ENCODE measurements at places on chromosomes 6 and 20.

DNA sequence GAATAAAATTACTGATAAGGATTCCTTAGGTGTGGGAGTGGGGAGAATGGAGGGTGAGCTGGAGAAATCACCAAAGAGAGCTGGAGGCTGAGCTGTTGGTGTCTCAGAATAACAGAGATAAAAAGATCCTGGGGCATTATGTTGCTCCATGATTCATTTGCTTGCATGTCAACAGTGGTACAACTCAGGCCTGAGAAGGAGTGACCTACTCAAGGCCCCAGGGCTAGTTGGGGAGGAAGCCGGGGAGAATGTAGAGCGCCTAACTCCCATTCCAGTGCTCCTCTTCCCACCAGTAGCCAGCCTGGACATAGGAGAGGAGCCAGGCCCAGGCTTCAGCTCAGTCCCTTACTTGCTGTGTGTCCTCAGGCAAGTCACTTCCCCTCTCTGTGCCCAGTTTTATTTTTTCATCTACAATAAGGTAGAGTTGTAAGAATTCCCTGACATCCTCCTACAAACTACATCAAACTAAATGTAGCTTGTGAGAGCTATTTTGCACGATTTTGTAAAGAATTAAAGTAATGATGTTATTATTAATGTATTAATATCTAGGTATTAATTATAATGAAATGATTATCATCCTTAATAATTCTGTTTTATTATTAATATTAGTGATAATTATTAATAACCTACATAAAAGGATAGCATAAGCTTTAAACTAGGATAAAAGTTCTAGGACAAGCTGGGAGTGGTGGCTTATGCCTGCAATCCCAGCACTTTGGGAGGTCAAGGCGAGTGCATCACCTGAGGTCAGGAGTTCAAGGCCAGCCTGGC, 250.9 kb upstream of the SULF2 start:
- no peak for DNase-seq

DNA sequence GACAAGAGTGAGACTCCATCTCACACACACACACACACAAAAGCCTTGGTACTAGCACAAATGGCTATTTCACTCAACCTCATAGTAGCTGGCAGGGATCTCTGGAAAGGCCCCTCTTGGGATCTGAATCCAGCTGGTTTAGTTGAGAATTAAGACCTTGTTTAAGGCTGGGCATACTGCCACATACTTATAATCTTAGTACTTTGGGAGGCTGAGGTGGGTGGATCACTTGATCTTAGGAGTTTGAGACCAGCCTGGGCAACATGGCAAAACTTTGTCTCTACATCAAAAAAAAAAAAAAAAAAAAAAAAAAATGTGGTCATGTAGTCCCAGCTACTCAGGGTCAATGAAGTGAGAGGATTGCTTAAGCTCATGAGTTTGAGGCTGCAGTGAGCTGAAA, 628.3 kb downstream of the MMUT start:
- DNase-seq, result no peak

DNA sequence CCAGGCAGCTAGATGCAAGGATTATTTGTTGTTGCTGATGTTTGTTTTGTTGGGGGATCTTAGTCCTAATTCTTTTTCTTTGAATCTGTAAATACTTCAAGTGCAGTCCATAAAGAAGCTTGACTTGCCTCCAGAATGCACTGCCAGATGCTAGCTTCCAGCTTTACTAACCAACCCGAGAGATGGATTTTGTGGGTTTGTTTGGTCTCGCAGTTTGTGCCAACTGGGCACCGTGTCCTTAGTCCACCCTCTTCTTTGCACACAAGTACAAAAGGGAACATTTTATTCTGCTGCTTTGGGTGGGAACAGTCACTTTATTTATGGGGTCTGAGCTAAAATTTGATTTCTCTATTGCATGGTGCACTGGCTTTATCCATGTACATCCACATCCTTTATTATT, 212.0 kb downstream of the PLCB1 start:
- DNase-seq, result no peak

DNA sequence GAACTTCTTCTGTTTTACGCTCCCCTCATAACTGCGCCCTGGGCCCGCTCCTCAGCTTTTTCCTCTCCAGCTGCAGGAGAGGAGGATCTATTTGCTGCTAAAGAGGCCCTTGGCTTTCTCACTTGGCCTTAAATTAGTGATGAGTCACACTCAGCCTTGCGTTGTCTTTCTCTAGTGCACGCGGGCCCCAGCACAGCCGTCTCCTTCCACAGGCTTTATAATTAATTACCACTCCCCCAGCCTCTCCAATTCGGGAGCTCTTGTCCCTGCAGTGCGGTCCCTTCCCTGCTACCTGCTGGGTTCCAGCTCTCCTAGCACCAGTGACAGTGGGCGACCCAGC, 25.2 kb downstream of the PACSIN1 start:
- no peak for DNase-seq

DNA sequence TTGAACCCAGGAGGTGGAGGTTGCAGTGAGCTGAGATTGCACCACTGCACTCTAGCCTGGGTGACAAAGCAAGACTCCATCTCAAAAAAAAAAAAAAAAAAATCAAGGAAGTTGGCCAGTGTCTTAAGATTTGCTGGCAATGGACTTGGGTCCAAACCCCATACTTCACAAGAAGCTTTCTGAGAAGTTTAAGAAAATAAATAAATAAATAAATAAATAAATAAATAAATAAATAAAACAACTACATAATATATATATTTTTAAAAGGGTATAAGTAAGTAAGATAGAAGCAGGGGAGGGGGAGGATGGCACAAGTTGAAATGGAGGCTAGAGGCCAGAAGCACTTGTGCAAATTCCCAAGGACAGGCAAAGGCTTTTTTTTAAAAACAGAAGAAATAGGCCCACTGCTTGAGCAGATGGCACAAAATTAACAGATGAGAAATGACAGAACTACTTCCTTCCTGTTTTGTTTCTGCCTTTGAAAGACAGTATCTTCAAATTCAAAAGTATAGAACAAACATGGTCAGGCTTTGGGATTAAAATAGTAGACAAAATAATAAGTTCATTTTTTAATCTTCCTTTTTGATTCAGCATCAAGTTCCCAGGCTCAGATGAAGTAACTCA, 287.7 kb downstream of the ALDH8A1 start:
- no peak for DNase-seq

- DNase-seq, result no peak
Observed at GRCh38 chr6:20447157-20447556, 45.5 kb downstream of the E2F3 start.

- peak; percentile 34 for DNase-seq
Observed at GRCh38 chr20:14583413-14583812, 246.0 kb upstream of the FLRT3 start.

DNA sequence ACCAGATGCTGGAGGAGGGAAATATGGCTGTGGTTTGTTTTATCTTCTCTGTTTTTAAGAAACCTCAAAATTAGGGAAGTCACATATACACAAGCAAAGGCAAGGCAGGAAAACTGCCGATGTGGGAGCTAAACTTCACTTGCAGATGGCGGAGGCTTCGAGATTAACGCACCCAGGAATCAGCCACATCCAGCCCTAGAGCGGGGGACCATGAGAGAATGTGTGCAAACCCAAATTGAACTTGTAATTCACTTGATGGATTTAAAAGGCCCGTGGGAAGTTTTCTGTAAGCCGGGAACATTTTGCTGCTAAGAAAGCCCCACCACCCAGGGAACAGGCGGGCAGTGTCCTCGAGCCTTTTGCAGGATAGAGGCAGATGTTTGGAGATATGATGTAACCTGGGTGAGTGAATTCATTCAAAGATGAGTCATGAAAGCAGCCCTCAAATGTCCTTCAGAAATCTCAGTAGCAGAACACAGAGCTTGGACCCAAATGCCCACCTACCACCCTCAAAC, 39.9 kb downstream of the PREX1 start:
- DNase-seq, result no peak

DNA sequence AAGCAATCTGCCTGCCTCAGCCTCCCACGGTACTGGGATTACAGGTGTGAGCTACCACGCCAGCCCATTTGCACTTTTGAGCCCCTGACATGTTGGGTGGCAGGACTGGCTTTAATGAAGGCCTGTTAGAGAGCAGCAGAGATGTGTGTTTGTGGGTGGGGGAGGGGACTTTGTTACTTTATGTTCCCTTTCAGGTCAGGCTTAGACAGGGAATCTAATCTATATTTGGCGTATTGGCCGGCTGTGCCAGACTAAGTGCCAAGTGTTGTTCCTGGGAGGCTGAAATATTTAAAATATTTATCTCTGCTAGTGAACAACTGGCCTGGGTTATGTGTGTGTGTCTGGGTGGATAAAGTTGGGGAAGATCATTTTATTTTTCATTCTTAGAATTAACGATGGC, 6.1 kb downstream of the GMPR start:
- no peak for DNase-seq

- DNase-seq, result no peak
Observed at GRCh38 chr6:149134511-149134933, 183.0 kb upstream of the TAB2 start.

- DNase-seq, result no peak
Observed at GRCh38 chr20:20851385-20851784, 138.9 kb upstream of the RALGAPA2 start.

DNA sequence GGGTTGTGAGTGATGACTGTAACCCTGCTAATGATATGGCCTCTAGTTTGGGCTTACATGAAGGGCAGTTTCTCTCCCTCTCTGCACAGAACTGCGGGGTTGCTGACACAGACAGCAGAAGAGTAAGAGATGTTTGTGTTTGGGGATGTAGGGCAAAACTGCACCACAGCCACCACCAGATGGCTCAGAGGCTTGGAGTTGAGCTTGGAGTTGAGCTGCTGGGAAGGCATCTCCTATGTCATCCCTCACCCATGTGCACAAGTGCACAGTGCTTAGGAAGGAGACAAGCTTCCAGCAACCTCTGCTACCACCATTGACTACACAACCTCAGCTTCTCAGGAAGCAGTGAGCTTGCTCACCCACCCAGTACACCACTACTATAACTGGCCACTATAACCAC, 303.9 kb upstream of the DEFB112 start:
- no peak for DNase-seq

DNA sequence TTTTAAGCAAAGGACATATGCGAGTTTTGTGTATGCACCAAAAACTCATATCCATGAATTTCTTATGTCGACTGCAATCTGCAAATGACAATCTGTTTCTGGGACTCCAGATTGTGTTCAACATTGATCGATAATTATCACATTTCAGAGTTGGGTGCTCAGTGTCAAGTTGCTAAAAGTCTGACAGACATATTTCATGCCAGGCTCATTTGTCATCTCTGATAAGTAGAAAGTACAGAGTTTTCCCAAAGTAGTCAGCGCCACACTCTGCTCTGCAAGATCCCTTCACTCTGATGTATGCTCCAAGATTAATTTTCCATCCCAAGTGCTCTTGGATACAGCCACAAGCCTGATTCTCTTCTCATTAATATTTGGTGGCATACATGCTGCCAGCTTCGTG, 331.1 kb downstream of the DOK5 start:
- DNase-seq, result no peak

- DNase-seq, result no peak
Observed at GRCh38 chr20:2132461-2132901, 30.9 kb downstream of the STK35 start.

DNA sequence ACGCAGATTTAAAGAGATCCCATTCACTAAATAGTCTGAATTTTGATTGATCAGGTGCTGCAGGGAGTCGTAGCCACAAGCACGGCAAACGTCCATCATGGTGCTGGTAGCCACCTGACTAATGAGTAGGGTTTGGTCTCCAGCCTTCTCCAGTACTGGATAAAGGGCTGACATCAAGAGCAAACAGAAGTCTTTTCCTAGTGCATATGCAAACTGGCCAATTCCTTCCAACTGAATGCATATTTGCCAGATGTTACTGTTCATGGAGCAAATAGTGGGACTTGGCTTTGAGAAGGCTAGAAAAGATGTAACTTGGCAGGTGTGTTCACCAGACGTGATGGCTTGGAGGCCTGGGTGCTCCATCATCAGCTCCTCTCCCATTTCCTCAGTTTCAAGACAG, 21.6 kb downstream of the TTI1 start:
- no peak for DNase-seq

DNA sequence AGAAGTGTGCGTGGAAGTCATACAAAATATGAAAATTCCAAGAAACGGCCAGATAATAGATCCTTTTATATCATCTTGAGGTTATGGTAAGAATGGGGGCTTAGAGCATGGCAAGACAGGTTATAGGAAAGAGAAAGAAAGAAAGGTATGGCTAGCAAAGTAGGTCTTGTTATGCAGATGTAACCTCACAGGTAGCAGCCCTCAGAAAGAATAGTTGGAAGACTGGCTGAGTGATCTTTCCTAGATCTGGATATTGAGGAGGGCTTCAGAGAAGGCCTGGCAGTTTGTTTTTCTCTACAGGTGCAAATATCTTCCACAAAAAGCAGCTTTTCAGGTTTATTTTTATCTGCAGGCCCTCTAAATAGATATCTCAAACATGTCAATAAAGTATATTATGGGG, 679.5 kb downstream of the KHDRBS2 start:
- no peak for DNase-seq

GRCh38 chr6:5132731-5133130, 47.6 kb downstream of the PPP1R3G start:
- DNase-seq, result no peak

DNA sequence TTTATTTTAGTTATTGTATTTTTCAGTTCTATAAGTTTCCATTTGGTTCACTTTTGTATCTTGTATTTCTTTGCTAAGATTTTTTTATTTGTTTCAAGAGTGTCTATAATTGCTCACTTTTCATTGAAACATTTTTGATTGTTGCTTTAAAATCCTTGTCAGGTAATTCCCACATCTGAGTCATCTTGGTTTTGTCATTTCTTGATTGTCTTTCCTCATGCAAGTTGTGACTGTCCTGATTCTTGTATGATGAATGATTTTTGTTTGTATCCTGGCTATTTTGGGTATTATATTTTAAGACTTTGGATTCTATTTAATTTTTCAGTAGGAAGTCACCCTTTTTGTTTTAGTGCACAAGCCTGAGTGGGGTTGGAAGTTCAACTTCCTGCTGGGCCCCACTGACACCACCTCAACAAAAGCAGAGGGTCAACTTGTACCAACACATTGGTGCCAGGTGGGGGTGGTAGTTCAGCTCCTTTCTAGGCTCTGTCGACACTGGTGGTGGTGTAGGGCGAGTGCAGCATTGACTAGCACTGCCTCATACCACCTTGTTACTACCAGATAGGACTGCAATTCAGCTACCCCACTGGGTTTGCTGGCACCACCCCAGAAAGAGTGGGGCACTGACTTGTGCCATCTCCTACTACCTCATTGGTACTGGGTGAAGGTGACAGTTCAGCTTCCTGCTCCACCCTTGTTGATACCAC, 8.8 kb downstream of the RSPH3 start:
- no peak for DNase-seq

GRCh38 chr20:39268981-39269461, 306.9 kb downstream of the DHX35 start:
- DNase-seq, result peak; percentile 37

GRCh38 chr6:168171673-168172353, 92.8 kb upstream of the FRMD1 start:
- DNase-seq, result no peak

Measured in NCI-H1092 treated with DMSO at 0.1 percent for 48 hours (cell line).